ENCODE measurements at places on chromosomes 16 and 17. TPM values are rescaled to one million over a fixed set of nuclear protein-coding genes. Genes with fewer than 3 reads are reported as not detected.

Gene CRHR1
- not detected for total RNA-seq

Gene TBX4
- 0.59 TPM for total RNA-seq

Gene USB1
- total RNA-seq = 17.7 TPM

Gene FN3KRP
- total RNA-seq = 10.1 TPM

Gene INTS2
- 9.8 TPM for total RNA-seq

Gene PER1
- 11.2 TPM for total RNA-seq

Gene TOM1L1
- 40.2 TPM for total RNA-seq

Gene ABCC11
- under 0.01 TPM for total RNA-seq

Gene PROCA1
- total RNA-seq = 0.88 TPM

Gene GJC1
- total RNA-seq = 10.3 TPM

Gene OR2C1
- not detected for total RNA-seq

Gene CCL4L2
- total RNA-seq = not detected

Gene BCL6B
- total RNA-seq = not detected

Gene CCL8
- 0.36 TPM for total RNA-seq

Gene CACNB1
- total RNA-seq = 5.8 TPM

Gene CSH2
- total RNA-seq = not detected

Gene ATP2C2
- not detected for total RNA-seq

Gene LRRC75A
- total RNA-seq = 1.4 TPM

Gene RNU2-1
- total RNA-seq = not detected

Gene TBC1D3B
- total RNA-seq = 0.88 TPM

Gene DNASE1L2
- 0.72 TPM for total RNA-seq

Gene LGALS9
- total RNA-seq = 1.4 TPM

Gene MRC2
- total RNA-seq = 443 TPM

Gene ARHGDIA
- 120 TPM for total RNA-seq

Gene CCDC200
- total RNA-seq = not detected

Gene HOXB1
- total RNA-seq = not detected

Gene CEP112
- total RNA-seq = 10.6 TPM

Gene KRT33B
- total RNA-seq = 1.1 TPM

Gene IRF8
- total RNA-seq = 0.36 TPM

Gene TBC1D3D
- total RNA-seq = not detected

Gene ALDH3A1
- not detected for total RNA-seq

Gene SLC16A11
- 0.29 TPM for total RNA-seq

Gene RASL10B
- total RNA-seq = 2.7 TPM

Gene GLP2R
- not detected for total RNA-seq

Gene TANC2
- total RNA-seq = 48.9 TPM

Gene GJD3
- 2.7 TPM for total RNA-seq

Gene QPRT
- total RNA-seq = 18.0 TPM

Gene PRAC2
- not detected for total RNA-seq

All from osteoblast (primary cell).